Motor neuron (in vitro differentiated cells): ENCODE measurements at places on chromosomes 16 and 17. TPM values are rescaled to one million over a fixed set of nuclear protein-coding genes. Genes with fewer than 3 reads are reported as not detected.
A peak's percentile ranks its signal among the peaks of the same experiment; 100 is the strongest.

The ICAM2 gene
- 0.23 TPM in 1 of 2 replicates, not detected in the other for total RNA-seq

- peak; percentile 57 for ATAC-seq
Observed at GRCh38 chr17:82065193-82065637, 389 bp downstream of the DUS1L start.

- peak; percentile 79 for ATAC-seq
Observed at GRCh38 chr16:1379304-1380076, 27.8 kb downstream of the GNPTG start.

DNA sequence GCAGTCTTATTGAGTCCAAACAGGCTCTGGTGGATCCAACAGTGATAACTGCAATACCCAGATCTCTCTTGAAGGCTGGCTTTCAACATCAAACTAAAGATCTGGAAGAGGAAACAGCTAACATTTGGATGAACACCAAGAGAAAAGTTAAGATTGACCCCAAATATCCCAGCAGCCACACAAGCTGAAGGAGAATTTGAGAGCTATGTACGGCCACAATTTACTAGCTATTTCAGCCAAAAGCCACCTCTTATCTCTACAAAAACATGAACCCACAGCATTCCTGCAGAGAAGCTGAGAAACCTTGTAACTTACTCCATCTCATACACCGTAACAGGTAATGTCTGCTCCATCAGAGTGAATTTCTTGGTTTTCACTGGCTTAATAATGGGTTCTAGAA lies 14.3 kb downstream of the EFTUD2 start:
- no peak for ATAC-seq

GRCh38 chr16:84893849-84894599 lies 74.2 kb downstream of the CRISPLD2 start:
- no peak for ATAC-seq

DNA sequence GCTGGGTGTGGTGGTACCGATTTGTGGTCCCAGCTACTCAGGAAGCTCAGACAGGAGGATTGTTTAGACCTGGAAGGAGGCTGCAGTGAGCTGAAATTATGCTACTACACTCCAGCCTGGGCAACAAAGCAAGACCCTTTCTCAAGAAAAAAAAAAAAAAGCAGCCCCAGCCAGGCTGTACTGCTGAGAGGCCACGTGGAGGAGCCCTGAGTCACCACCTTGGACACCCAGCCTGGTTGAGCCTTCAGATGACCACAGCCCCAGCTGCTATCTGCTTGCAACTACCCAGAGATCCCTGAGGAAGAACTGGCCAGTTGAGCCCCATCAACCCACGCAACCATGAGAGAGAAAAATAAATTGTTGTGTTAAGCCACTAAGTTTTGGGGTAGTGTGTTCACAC lies 23.6 kb upstream of the GPRC5C start:
- no peak for ATAC-seq

DNA sequence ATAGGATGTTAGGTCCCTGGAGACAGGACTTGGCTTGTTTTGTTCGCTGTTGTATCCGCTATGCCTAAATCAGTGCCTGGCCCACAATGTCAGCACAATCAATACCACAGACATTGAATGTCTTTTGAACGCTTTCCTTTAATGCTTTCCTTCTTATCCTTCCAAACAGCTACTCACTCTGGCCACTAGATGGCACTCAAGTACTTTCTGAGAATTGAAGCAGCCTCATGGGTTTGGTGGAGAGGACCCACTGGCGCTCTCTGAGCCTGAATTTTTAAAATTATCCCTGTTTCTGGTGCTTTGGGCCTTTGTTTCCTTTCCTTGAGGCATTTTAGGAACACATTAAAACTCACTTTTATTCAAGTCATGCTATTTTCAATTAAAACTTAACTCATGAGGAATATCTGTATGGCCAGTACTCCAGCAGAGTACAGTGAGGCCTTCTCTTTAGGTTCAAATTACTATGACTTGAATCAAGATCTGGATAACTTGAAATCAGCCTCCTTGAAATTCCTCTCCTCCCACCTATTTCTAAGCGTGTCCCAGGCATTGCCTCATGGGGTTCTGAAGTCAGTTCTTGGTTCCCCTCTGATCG lies 3.2 kb upstream of the NLRP1 start:
- ATAC-seq, result peak; percentile 3

- no peak for ATAC-seq
Observed at GRCh38 chr17:76051561-76051960, 20.8 kb downstream of the SRP68 start.

The TBC1D28 gene
- 0.46 and 0.81 TPM in 2 replicates for total RNA-seq

DNA sequence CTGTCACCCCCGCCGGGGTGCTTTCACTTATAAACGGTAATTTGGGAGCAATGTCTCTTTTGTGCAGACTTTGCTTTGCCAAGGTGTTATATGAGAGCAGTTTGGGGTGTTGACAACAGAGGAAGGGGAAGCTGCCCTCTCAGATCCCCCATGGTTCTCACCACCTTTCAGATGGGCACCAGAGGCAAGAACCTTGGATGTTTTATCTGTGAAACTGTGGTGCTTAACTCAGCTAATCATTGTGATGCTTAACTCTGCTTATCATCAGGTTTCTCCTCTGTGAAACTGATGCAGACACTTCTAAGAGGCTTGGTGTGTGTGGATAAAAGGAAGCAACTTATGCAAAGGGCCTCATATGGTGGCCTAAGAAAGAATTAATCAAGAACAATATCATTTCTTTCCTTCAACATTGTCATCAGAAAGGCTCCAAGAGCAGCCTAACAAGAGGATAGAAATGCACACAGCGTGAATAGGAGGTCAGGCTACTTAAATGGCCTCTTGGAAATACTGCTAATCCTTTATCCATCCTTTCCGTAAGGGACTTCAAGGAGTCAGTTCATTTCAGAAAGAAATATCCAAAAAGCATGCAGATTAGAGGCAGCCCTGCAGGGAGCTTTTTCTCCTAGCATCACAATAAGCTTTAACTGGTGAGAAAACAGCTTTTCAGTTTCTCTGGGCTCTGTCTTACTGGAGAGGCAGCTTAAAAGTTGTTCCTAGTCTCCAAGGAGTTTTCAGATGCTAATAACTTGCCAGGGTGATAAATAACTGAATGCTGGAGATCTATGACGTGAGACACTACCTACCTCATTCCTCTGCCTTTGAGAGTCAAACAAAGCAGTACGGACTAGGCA lies 55.1 kb upstream of the CLEC3A start:
- ATAC-seq, result peak; percentile 74
